ENCODE measurements at places on chromosomes 1 and 21.

GRCh38 chr1:226474443-226475141, 66.7 kb upstream of the PARP1 start:
- no peak for DNase-seq

DNA sequence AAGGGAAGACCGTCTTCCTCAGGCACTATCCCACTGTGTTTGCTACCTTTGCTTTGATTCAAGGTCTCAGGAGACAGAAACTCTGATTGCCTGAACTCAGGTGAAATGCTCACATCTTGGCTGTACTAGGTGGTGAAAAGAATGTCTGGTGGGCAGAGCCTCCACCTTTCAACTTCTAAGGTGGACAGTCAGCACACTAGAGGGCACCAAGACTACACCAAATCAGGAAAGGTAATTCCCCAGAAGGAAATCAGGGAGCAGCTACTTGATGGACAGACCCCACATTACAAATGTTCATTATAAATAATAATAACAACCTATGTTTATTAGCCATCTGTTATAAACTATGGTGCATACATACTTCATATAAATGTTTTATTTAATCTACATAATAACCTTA, 220.9 kb downstream of the ATG4C start:
- no peak for DNase-seq

GRCh38 chr1:227897704-227898438, 49.9 kb downstream of the WNT9A start:
- DNase-seq = no peak

DNA sequence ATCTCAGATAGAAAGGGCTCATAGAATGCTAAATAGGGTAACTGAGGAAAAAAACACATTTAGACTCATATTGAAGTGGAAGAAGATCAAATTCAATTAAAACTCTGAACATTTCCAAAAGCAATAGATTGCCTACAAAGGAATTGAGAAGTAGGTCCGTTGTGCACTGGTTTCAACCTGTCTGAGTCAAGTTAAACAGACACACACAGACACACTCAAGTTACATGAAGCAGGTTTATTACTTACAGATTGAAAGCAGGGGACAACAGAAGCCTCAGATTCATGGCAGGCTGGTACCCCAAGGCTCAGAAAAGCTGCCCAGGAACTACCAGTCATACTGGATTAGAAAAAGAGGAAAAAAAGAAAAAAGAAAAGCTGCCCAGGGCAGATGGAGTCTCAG, 20.7 kb upstream of the S100A2 start:
- DNase-seq = no peak

- no peak for DNase-seq
These were observed 481.1 kb downstream of the PTBP2 start for GRCh38 chr1:97202481-97203380.

DNA sequence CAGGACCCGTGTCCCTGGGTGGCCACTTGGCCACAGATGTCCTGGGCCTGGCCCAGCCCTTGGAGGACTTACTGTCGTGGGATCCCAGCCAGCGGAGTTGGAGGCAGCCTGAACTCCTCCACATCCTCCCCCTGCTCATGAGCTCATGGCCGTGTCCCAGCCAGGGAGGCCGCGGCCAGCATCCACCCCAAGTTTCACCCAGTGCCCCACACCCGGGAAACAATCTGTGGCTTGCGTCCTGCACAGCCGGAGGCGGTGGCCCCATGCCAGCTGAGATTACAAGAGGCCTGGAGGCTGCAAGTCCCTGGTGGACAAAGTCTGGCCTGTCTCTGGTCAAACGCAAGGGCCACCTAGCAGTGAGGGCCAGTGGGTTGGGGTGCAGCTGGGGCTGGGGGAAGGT, 27.5 kb upstream of the TMEM52 start:
- no peak for DNase-seq

DNA sequence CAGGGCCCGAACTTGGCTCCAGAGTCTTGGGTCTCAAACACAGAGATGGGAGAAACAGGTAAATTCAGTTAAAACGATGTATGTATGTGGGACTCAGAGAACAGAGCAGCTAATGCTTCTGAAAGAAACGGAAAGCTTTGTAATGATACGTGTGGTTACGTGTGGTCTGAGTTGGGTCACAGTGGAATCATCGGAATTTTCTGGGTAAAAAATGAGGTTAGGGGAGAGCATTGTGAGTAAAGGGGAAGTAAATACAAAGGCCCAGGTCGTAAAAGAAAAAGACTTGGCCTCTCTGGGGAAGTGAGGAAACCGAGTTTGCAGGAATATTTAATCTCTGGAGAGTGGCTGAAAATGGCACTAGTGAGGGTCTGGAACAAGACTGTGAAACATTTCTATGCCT, 8.3 kb downstream of the NHLH2 start:
- no peak for DNase-seq

- no peak for DNase-seq
These were observed 38.7 kb upstream of the NEK7 start for GRCh38 chr1:198118134-198118533.

DNA sequence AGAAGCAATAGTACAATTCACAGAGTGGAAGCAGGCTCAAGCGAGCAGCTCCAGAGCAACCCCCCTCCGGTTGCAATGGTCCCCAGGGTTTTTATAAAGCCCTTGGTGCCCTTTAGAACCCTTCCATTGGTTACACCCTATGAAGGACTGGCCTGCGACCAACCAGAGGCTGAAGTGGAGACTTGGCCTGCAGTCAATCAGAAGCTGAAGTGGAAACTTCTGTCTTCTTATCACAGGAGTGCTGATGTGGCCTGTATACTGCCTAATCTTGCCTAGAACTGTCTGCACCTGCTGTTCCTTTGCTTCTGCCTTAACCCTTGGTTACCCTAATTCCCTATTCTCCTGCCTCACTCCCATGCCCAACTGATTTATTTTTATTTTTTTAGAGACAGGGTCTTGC, 15.4 kb upstream of the FRRS1 start:
- no peak for DNase-seq

DNA sequence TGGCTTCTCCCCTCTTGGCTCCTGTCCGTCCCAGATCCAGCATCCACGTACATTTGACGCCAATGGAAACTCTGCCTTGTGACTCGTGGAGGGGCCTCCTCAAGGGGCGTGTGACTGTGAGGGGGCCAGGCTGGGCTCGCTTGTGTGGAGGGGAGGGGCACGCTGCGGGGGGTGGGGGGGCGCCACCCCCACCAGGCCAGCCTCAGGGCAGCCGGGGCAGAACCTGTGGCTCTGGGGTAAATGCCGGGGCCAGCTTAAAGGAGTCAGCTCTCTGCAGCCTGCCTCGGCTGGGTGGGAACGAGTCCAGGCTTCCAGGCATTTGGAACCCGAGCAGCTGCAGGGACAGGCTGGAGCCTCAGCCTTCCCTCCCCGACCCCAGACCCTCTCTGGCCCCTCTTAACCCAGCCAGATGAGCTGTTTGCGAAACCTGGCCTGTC, 94.1 kb downstream of the SIK1 start:
- DNase-seq = no peak

GRCh38 chr1:44220001-44220751, 6.9 kb downstream of the DMAP1 start:
- DNase-seq = no peak

DNA sequence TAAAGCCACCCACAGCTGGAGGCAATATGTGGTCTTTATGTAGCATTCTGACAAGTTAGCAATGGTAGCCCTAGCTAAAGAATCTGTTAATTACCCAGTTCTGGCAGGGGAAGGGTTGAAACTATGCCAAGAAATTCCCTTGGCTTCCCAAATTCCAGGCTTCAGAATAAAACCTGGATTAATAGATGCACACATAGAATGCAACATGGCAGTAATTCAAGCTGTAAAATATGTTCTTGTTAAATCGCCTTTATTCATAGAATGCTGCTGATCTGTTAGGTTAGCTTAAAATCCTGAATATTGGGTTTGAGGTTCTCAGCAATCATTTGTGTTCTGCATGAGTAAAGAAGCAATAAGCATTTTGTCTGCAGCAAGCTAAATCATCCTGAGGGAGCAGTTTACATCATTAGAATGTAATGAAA, 80.1 kb downstream of the ZNF326 start:
- no peak for DNase-seq

- DNase-seq = no peak
These were observed 21.5 kb downstream of the SPATA45 start for GRCh38 chr1:212825798-212826452.

DNA sequence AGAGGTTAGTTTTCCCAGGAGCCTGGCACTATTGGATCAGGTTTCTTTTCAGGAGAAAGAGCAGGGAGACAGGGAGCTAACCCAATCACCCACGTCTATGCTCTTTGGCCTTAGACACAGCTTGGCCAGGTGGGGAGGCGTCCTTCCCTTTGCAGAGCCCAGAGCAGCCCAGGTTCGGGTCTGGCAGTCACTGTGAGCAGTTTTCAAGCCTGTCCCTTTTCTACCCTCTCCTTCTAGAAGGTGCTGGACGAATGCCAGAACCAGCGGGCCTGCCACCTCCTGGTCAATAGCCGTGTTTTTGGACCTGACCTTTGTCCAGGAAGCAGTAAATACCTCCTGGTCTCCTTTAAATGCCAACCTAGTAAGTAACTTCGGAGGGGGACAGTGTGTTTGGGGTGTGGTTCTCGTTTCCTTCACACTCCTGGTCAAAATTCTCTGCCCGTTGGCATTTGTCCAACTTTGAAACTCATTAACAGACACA, 44.9 kb downstream of the EVA1C start:
- DNase-seq = no peak

DNA sequence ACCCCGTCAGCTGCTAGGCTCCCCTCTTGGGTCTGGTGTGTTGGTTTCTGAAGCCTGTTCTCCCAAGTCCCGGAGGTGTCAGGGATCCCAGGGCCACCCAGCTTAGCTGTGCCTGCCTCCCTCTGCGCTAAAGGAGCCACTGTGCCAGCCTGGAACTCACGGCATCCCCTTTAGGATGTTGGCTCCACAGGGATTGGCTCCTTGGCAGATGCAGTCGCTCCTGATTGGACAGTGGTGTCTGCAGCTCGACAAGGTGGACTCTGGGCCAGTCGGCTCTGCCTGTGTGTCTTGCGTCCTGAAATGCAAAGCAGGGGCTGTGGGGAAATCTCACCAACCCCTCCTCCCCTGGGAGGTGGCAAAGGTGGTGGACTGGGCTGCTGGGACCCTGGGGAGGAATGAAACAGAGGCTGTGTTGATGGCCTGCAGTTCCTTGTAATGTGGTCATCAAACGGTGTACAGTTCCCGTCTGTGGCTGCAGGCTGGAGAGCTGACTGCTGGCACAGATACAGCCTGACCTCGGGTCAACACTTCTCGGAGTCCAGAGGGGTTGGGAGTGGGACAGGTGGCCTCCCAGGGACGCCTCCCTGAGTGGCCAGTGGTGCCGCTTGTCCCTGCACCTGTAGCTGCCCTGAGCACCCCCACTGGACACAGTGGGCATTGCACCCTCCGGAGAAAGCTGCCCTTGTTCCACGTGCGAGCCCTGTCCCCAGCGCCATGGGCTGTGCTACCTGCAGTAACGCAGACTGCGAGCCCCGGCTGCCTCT, 11.5 kb upstream of the KCNAB2 start:
- DNase-seq = no peak
